CD8-positive, alpha-beta memory T cell (primary cell): ENCODE measurements at places on chromosomes 6 and 20.

- peak; percentile 42 for DNase-seq
Observed at GRCh38 chr20:48826883-48827771, 672 bp downstream of the PREX1 start.

DNA sequence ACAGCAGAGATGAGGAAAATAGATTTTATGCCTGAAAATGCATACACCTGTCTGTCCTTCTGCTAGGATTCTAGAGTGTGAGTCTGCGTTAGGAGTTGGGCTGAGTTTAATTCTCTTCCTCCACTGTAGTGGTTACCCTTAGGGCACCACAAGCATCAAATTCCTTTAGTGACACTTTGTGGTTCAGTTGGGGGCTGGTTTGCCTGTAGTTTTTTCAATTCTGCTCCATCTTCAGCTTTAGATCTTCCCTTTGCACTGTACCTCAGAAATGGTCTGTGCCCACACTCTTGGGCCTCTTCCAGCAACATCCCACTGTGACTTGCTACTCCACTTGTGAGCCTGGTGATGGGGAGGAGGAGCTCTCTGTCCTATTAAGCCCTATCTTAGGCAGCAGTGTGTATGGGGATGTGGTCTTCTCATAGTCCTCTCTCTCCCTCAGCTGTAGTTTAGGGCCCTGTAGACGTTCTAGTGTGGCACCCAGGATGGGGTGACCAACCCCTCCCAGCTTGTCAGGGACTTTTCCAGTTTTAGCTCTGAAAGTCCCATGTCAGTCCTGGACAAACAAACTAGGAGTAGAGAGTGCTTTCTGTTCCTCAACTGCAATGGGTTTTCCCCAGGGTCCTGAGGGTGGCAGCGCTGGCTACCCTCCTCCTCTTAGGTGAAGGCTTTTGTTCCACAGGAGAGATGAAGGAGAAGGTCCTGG, 19.7 kb upstream of the OGFRL1 start:
- DNase-seq = no peak

- DNase-seq = no peak
Observed at GRCh38 chr6:80209430-80209829, 103.0 kb downstream of the BCKDHB start.

DNA sequence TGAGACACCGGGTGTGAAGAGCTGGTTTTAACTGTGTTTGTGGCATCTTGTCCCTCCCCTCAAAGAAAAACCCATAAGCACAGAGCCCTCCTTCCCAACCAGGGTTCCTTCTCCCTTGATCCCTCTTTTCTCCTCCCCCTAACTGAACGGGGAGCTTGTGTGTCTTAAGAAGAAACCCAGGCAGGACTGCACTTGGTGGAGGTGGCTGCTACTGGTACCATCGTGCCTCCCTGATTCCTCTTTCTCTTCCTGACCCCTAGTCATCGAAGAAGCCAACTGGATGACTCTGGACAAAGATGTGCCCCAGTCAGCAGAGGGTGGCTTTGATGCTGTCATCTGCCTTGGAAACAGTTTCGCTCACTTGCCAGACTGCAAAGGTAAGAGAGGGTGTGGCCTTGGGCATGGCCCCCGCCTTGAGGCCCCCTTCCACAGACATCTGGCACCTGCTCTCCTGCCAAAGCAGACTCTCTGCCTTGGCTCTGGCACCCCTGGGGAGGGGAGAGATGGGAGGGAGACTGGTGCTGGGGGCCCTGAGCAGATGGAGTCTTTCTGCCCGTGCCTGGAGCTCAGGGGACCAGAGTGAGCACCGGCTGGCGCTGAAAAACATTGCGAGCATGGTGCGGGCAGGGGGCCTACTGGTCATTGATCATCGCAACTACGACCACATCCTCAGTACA, 2.1 kb downstream of the GNMT start:
- no peak for DNase-seq

DNA sequence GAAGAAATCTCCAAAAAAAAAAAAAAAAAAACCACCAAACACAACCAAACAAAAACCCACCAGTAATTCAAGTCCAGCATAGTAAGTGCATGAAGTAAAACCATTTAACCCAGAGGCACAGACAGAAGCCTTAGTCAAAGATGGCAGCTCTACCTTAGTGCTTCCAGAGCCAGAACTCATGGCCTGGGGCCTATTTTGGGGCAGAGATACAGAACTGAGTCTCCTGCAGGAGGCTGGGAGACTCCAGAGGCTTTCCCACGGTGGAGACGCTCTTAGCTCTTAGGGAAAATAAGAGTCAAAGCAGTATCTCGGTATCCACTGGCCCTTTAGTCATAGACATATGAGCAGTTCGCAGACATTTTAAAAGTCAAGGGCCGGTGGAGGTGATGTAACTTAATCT, 129.5 kb downstream of the GPX5 start:
- no peak for DNase-seq

DNA sequence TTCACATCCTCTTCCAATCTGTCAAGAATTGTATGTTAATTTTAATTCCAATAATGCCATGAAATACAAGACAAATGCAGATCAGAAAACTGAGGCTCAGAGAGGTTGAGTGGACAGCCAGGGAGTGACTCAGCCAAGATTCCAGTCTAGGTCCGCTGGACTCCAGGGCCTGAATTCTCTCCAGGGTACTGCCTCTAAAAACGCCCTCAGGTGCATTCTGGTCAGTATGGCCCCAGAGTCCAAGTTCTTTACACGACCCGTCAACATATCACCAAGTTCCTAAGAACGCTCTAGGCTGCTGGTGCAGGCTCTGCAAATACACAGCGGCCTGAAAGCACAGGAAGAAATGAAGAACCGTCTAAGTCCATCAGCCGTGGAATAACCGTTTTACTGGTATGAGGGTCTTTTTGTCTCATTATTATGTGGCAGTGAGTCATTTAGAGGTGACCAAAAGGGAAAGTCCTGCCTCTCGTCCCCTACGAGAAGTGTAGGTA, 709 bp upstream of the ASXL1 start:
- DNase-seq = no peak

DNA sequence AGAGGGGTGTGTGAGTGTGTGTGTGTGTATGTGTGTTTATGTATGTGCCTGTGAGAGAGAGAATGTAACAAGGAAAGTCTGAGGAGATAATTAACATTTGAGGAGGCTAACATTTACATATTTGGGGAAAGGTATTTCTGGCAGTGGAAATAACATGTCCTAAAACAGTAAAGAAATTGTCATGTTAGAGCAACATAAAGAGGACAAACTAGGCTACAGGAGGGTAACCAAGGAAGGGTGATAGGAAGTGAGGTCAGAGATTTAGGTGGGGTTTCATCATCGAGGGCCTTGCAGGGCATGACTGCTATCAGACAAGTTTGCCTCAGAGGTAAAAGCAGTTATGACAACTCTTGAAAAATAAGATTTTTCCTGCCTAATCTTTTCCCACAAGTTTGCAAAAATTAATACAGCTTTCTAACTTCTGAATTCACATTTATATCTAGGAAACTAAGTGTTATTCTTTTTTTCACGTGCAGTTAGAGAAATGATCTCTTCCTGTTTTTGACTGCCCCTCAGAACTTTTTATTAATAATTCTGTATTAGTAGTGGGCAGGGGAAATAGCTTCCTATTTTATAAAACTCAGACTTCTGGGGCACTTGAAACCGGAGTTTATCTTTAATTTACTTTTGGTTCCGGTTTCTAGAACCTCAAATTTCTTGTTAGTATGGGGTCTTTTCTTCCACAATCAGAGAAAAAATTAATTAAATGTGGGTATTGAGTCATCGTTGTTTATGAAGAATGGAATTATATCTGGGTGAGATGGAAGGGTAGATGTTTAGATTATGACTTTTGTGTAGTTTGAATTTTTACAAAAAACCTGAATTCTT, 30.5 kb upstream of the RHAG start:
- no peak for DNase-seq

- no peak for DNase-seq
Observed at GRCh38 chr6:36501686-36502085, 45.6 kb downstream of the STK38 start.

DNA sequence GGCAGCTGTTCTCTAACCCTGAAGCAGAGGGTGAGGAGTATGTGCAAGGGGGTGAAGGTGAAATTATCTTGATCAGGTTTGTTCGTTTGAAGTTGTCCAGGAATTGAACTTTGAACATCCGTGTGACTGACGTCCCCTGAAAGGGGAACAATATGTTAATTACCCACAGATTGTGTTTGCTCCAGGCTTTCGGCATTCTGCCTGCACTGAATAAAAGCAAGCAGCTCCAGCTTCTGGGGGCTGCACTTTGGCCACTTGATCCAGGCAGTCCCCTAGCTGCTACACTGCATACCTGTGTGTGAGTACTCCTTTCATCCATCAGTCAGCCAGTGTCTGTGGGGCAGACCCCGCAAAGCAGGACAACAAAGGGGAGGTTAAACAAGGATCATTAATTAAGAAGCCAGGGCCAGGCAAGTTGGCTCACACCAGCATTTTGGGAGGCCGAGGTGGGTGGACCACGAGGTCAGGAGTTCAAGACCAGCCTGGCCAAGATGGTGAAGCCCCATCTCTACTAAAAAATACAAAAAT, 104.8 kb upstream of the BTN3A2 start:
- DNase-seq = no peak

DNA sequence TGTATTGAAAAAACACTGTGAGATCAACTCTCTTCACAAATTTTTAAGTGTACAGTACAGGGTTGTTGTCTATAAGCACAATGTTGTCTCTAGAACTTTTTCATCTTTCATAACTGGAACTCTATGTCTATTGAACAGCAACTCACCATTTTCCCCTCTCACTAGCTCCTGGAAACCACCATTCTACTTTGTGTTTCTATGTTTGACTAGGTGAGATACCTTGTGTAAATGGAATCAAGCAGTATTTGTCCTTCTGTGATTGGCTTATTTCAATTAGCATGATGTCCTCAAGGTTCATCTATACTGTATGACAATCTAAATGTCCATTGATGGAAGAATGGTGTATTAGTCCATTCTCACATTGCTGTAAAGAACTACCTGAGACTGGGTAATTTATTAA, 210.1 kb upstream of the FUT9 start:
- no peak for DNase-seq

GRCh38 chr6:27053738-27054137, 193.8 kb upstream of the PRSS16 start:
- no peak for DNase-seq

DNA sequence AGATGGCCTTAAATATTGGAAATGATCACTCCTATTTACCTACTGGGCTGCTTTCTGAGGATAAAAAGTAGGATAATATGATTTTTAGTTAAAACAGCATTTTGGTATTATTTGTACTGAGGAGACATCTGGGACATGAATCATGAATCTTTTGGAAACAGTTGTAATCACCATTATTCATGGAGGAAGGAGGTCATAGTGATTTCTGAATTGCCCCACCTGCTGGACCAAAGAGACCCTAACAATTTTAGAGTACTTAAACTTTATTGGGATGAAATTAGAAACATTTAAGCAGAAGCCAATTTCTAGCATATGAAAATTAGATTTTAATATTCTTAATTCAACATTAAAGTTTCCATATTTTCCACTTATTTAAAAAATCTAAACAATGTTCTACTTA, 108.4 kb upstream of the SIM1 start:
- no peak for DNase-seq

- no peak for DNase-seq
Observed at GRCh38 chr20:7790189-7790588, 150.1 kb downstream of the HAO1 start.

DNA sequence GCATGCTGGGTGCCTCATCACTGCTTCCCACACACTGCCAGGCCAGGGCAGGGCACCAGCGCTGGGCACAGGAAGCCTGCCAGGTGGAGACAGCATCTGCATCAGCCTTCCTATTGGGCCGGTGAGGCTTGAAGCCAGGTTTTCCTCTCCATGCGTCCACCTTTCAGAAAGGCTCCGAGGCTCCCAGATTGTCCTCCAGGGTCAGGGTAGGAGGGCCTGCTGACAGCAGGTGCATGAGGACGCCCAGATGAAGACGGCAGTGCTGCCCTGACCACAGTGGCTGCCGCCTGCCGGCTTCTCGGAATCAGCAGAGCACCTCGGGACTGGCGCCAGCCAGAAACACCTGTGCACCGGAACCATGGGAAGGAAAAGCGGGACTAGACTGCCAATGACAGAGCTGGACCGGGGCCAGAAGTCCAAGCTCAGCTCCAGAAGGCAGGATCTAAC, 170.5 kb upstream of the CST7 start:
- DNase-seq = no peak

- no peak for DNase-seq
Observed at GRCh38 chr6:170266061-170266825, 24.6 kb downstream of the DLL1 start.

DNA sequence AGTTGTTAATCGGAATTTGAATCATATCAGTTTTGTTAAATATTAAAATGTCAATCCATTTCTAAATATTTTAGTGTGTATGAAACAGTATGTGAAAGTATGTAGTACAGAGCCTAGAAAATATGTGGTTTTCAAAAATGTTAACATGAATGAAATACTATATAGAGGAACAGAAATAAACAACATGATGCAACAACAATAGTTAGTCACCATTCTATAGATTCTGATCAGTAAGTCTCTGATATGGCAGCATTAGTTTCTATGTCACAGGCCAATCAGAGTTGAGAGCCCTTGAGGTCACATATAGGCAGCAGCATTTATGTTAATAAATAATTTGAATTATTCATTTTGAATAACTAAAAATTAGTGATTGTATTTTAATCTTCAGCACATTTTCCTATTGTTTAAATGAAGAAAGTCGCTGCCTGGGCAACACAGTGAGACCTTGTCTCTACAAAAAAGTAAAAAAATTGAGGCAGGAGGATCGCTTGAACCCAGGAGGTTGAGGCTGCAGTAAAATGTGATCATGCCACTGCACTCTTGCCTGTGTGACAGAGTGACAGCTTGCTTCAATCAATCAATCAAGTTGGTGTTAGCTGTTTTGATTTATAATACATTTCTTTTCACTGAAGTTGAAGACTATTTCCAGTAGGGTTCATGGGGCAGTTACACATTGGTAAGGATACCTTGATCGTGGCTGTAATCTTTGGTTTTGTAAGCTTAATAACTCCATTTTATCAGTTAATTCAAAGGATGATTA, 11.5 kb upstream of the MAP3K7 start:
- no peak for DNase-seq

DNA sequence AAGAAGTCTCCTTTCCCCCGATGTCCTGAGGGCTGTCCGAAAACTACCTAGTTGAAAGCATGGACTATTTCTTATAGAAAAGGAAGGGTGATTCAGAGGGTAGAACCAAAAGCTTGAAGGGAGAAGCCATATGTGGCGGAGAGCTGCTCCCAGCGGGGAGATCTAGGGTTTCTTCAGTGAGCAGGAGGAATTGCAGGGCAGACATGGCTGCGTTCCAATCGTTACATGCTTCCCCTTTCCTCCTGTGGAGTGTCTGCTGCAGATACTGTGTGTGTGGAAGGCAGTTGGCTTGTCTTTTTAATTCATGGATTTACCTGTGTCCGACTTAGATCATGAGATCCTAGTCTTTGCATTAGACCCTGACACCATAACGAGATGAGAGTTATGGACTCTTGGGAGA, 799.5 kb downstream of the QKI start:
- no peak for DNase-seq
